NCI-H1092 treated with DMSO at 0.1 percent for 48 hours (cell line): ENCODE measurements at places on chromosomes 1 and 21.

DNA sequence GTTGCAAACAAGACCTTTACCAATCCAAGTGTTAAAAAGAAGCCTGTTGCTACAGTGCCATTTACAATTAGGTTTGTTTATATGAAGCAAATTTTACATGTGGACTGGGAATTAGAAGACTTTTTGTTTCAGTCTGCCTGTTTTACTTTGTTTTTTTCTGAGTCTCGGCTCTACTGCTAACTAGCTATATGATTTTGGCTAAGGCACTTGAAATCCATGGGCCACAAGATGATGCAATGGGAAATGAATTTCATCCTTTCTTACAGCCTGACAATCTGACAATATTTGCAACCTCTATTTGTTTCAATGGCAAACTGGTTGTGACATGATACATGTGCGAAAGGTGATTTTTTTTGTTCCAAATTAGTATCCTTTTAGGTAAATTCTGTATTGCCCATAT is 3.7 kb upstream of the PEX11B start:
- DNase-seq, result no peak

DNA sequence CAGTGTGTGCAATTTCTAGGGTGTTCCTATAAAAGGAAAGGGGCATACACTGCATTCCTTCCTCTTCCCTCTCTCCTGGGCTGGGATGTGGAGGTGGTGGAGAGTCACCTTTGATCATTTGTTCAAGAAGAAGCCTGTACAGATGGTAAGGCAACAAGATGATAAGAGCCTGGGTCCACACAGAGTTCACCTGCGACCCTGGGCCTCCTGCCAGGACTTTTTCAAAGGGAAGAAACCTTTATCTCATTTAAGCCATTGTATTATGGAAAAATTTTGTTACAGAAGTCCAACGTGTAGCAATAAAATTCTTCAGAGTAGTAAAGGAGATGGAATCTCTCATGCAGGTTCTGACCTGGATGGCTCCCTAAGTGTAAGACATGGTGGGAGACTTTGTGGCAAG is 189.1 kb downstream of the MIS18A start:
- no peak for DNase-seq

DNA sequence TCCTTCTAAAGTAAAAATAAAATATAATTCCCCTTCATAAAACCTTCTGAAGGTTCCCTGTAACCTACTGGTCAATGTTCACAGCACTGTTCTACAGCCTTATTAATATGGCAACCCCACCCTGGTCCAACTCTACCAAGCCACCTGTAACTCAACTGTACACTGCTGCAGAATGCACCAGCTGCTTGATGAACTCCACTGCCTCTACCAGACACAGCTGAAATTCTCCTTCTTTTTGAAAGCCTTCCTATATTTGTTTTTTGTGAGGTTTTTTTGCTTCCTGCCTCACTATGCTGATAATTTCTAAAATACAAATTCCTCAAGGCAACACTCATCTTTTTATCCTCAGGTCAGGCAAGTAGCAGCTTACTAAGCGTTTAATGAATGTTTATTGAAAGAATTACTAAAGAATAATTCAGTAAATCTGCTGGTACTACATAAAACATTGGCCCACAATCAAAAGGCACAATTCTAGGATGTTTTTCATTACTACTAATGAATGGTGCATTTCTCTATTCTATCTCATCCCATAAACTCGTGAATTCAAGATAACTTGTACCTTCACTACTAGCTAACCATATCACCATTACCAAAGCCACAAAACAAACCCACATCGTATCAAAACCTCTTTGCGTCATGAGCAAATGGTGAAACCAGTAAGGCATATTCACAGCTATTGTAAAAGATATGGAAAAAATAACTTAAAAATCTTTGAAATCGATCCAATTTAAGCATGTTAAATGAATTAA is 2.4 kb downstream of the SSX2IP start:
- DNase-seq, result no peak

DNA sequence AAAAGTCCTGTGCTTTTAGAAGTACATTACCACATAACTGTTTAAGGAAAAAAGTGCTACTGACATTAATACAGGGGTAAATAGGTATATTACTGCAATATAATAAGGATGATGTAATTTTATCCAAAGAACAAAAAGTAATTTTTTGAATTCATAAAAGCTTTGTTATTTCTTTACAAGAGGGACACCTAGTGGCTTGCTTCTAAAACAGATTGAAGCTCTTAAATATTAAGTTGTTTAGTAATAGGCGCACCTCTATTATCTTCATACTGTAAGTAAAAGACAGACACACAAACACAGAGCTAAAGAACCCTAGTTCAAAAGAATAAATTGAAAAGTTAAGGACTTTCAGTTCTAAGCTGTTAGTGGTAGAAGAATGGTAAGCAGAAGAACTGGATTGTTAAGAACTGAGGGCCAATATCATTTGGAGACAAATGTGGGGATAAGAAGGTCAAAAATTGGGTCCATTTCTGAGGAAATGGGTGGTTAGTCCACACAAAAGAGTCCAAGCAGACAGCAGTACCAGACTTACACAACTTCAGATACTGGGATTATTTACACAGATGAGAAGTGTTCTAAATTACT is 15.4 kb downstream of the ZNHIT6 start:
- peak; percentile 6 for DNase-seq
